Putamen (tissue), 1 donor: ENCODE measurements at places on chromosomes 3 and 15.
A peak's percentile ranks its signal among the peaks of the same experiment; 100 is the strongest.

DNA sequence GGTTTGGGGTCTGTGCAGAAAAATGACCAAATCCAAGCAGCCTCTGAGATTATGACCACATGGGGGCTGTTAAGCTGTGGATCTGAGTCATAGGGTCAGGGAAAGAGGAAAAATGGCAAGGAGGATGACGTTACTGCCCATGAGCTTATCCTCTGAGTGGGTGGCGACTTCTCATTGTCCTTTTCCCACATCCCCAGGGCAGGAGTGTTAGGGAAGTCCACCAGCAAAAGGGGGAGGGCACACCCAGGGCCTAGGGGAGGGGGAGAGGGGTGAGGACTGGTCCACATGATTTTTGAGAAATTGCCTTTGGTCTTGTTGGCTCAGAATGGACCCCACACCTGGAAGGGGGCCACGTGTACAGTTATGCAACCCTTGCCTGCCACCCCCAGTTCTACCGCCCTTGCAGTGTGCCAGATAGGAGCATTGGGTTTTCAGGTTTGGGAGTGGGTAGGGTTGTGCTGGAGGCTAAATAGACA lies 2.6 kb downstream of the CD276 start:
- DNase-seq: no peak

GRCh38 chr3:71784201-71784913 lies 591 bp downstream of the PROK2 start:
- no peak for DNase-seq

- DNase-seq: no peak
These were observed 155.8 kb downstream of the LRTM1 start for GRCh38 chr3:54772051-54772450.

- DNase-seq: no peak
These were observed 86.7 kb upstream of the TBL1XR1 start for GRCh38 chr3:177283983-177284382.

DNA sequence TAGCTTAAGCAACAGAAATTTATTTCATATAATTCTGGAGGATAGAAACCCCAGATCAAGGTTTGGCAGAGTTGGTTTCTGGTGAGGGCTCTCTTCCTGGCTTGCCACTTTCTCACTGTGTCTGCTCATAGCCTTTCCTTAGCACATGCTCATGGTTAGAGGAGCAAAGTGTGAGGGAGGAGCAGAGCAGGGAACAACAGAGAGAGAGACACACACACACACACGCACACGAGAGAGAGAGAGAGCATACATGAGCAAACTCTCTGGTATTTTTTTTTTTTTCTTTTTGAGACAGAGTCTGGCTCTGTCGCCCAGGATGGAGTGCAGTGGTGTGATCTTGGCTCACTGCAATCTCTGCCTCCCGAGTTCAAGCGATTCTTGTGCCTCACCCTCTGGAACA lies 36.8 kb upstream of the ZDHHC23 start:
- no peak for DNase-seq

DNA sequence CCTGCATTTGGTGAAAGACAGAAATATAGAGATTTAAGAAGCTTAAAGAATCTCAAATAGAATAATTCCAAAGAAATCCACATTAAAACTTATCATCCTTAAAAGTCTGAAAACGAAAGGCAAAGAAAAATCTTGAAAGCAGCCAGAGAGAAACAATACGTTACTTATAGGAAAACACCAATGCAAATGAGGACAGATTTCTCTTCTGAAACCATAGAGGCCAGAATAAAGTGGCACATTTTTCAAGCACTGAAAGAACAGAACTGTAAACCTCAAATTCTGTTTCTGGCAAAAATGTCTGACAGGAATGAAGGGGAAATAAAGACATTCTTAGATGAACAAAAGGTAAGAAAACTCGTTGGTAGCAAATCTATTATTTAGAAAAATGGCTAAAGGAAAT lies 13.8 kb upstream of the ACTC1 start:
- DNase-seq: no peak

GRCh38 chr3:187360596-187360995 lies 7.6 kb upstream of the RTP4 start:
- no peak for DNase-seq

- peak; percentile 45 for DNase-seq
These were observed 21.8 kb upstream of the NFKBIZ start for GRCh38 chr3:101827211-101828174.

- no peak for DNase-seq
These were observed 218.8 kb downstream of the VPS13C start for GRCh38 chr15:61841466-61841865.

- no peak for DNase-seq
These were observed 155.0 kb downstream of the TUSC7 start for GRCh38 chr3:116864590-116864927.

DNA sequence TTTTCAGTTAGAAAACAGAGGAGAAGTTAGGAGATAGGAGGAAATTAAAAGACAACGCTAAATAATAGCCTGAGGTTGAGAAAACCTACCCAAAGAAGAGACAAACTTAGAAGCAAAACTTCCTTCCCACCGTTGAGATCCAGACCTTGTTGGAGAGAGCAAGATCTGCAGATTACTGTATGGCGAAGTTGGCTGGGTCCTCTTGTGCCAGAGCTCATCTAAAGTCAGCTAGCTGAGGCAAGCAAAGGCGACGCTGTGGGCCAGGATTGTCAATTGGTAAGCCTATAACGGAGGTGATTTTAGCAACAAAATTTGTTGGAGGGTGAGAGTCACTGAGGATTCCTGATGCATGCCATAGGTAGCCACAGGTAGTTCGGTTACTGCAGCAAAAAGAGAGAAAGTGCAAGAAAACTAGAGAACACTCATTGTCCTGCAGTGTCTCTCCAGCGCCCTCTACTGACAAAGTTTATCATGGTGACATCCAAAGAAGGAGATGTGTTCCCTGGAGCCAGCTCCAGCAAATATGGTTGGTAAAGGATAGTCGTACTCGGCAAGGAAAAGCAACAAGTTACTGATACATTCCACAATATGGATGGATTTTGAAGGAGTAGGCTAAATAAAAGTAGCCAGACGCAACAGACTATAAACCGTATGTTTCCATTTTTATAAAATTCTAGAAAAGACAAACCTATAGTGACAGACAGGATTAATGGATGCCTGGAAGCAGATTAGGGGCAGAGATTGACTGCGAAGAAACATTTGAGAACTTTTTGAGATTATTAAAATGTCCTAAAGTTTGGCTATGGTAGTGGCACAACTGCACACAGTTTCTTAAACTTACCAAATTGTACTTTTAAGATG lies 9.8 kb upstream of the OR5K4 start:
- DNase-seq: peak; percentile 20

GRCh38 chr3:120469440-120469839 lies 18.6 kb upstream of the FSTL1 start:
- no peak for DNase-seq

GRCh38 chr3:21481991-21482390 lies 269.0 kb downstream of the ZNF385D start:
- DNase-seq: no peak

- no peak for DNase-seq
These were observed 22.6 kb downstream of the TGFBR2 start for GRCh38 chr3:30628901-30629590.

- DNase-seq: no peak
These were observed 13.7 kb upstream of the GJD2 start for GRCh38 chr15:34768530-34768929.

DNA sequence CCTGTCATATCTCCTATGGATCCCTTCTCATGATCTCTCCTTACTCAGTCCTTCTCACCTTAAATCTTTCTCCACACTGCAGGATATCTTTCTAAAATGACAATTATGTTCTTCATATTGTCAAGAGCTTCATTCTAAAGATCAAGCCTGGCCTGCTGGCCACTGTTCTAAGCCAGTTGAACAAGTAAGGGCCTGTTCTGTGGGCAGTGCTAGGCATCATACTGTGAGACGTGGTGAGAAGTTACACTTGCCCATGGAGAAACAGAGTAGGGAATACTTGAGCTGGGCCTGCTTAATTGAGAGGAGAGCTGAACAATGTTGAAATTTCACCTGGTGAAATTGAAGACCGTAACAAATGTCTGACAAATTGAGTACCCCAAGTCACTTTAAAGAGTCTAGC lies 184.1 kb upstream of the RASGRP1 start:
- DNase-seq: no peak
